Urothelium cell line (cell line): ENCODE measurements at places on chromosomes 1 and 21.

DNA sequence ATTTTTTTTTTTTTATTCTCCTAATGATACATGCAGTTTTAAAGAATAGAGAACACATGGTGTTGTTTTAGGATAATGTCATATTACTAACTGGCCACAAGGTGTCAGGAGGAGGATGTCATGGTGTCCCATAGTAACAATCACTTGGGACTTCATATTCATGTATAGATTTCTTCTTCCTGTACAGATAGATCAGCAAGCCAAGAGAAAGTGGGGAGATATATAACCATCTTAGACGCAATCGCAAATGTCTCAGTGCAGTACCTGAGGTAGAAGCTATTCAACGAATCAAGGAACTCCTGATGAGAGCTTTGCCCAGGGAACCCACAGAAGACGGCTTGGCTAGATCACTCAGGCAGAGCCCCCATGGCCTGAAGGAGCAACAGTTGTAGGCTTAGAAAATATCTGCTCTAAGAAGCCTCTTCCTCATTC lies 12.3 kb downstream of the OR2T11 start:
- peak; percentile 32 for DNase-seq

DNA sequence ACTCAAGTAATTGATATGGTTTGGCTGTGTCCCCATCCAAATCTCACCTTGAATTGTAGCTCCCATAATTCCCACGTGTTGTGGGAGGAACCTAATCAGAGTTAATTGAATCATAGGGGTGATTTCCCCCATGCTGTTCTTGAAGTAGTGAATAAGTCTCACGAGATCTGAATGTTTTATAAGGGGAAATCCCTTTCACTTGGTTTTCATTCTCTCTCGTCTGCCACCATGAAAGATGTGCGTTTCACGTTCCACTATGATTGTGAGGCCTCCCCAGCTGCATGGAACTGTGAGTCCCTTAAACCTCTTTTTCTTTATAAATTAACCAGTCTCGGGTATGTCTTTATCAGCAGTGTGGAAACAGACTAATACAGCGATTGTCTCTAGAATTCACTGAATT lies 135.4 kb downstream of the BACH1 start:
- DNase-seq: no peak

DNA sequence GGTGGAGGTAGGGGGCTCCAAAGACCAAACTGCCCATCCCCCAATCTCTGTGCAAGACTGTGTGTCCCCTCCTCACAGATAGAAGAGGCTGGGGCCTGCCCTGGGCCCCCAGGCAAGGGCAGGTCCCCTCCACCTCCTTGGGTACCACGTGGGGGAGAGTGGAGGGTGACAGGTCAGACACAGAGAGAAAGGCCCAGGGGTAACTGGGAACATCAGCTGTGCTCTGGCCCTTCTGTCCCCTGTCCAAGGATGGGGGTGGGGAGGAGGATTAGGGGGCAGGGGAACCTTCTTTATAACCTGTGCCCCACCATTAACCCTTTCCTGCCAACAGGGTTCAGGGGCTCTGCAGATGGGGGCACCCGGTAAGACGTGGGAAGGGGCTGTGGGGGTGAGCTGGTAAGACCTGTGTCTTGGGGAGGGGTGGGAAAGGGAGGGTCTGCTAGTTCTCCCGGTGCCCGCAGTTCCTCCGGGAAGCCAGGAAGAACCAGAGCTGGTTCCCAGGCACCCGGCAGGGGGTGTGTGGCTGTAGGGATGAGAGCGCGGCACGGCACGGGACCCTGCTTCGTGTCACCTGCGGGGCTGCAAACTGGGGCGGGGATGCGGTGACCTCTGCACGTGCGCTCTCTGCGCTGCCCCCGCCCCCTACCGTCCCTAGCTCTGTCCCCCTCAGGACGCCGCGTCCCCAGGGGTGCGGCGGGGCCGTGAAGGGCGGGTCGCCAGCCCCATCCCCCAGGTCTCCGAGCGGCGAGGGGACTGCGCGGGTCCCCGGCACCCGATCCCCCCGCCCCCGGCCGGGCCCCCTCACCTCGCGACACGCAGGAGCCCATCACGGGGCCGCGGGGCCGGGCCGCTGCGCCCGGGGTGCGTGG lies 601 bp downstream of the FAM131C start:
- peak; percentile 35 for DNase-seq

- no peak for DNase-seq
Measured at GRCh38 chr1:46784666-46785065, 14.2 kb upstream of the CYP4B1 start.

GRCh38 chr1:239858529-239858928 lies 233.2 kb upstream of the FMN2 start:
- no peak for DNase-seq

DNA sequence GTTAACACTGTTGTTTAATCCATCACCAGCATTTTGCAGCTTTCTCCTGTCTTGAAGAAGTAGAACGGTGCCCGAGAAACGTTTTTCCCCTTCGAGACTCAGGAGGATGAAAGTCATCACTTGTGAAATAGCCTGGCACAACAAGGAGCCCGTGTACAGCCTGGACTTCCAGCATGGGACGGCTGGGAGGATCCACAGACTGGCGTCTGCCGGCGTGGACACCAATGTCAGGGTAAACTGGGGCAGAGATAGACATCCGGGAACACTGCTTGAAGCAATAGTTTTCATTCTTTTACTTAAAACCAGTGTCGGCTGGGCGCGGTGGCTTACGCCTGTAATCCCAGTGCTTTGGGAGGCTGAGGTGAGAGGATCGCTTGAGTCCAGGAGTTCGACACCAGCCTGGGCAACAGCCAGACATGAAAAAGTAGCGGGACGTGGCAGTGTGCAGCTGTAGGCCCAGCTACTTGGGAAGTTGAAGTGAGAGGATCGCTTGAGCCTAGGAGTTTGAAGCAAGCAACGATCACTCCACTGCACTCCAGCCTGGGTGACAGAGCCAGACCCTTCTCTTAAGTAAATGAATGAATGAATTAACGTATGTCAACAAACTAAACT lies 945 bp downstream of the CHAF1B start:
- peak; percentile 6 for DNase-seq

DNA sequence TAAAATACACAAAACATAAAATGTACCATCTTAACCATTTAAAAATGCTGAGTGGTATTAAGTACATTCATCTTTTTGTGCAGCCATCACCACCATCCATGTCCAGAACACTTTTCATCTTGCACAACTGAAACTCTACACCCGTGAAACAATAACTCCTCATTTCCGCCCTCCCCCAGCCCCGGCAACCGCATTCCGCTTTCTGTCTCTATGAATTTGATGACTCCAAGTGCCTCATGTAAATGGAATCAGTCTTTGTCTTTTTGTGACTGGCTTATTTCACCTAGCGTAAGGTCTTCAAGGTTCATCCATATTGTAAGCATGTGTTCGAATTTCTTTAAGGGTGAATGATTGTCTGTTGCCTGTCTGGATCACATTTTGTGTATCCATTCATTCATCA lies 37.2 kb downstream of the SCCPDH start:
- no peak for DNase-seq

- DNase-seq: peak; percentile 70
Measured at GRCh38 chr1:153465811-153466636, 5.6 kb upstream of the S100A7 start.

GRCh38 chr21:27306206-27306605 lies 339.3 kb upstream of the ADAMTS5 start:
- no peak for DNase-seq

DNA sequence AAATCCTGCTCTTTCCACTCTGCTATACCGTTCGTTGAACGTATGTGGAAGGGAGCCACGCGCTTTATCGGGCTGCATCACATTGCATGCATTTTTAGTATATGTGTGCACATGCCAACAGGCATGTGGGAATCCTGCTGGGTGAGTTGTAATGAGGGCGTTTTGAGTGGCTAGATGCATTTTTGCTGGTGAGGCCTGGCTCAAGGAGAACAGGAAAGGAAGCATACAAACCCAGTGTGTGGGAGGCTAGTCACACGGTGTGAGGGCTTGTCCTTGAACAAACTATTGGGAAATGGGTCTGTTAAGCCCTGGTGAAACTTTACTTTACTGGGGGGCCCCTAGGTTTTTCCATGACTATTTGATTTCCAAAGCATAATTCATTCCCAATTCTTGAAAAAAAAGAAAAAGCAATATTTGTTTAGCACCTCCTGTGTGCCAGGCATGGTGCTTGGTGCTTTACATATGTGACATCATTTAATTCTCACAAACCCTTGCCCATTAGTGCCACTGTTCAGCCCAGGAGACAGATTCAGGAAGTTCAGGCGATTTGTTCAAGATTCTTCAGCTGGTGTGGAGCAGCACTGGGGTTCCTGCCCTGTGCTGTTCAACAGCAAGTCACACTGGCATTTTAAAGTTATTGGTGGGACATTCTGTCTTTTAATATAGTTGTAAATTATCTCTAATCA lies 25.6 kb upstream of the JUN start:
- no peak for DNase-seq

DNA sequence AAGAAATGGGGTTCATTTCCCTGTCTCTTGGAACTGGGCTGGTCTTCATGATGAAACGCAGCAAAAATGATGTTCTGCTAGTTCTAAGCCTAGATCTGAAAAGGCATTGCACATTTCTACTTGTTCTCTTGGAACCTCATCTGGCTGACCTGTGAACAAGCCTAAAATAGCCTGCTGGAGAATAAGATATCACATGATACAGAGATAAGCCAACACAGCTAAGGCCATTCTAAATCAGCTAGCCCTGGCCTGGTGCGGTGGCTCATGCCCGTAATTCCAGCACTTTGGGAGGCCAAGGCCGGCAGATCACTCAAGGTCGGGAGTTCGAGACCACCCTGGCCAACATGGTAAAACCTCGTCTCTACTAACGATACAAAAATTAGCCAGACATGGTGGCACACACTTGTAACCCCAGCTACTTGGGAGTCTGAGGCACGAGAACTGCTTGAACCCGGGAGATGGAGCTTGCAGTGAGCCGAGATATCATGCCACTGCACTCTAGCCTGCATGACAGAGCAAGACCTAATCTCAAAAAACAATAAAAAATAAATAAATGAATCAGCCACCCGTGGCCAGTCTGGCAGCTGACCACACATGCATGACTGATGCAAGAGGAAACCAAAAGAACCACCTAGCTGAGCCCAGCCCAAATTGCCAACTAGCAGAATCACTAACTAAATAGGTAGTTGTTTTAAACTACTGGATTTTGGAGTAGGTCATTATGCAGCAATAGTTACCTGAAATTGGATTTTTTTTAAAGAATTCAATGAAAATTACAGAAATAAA lies 18.0 kb downstream of the CD244 start:
- no peak for DNase-seq

- no peak for DNase-seq
Measured at GRCh38 chr1:159892944-159893343, 7.0 kb downstream of the CFAP45 start.

GRCh38 chr1:55632906-55633305 lies 417.7 kb upstream of the USP24 start:
- no peak for DNase-seq

DNA sequence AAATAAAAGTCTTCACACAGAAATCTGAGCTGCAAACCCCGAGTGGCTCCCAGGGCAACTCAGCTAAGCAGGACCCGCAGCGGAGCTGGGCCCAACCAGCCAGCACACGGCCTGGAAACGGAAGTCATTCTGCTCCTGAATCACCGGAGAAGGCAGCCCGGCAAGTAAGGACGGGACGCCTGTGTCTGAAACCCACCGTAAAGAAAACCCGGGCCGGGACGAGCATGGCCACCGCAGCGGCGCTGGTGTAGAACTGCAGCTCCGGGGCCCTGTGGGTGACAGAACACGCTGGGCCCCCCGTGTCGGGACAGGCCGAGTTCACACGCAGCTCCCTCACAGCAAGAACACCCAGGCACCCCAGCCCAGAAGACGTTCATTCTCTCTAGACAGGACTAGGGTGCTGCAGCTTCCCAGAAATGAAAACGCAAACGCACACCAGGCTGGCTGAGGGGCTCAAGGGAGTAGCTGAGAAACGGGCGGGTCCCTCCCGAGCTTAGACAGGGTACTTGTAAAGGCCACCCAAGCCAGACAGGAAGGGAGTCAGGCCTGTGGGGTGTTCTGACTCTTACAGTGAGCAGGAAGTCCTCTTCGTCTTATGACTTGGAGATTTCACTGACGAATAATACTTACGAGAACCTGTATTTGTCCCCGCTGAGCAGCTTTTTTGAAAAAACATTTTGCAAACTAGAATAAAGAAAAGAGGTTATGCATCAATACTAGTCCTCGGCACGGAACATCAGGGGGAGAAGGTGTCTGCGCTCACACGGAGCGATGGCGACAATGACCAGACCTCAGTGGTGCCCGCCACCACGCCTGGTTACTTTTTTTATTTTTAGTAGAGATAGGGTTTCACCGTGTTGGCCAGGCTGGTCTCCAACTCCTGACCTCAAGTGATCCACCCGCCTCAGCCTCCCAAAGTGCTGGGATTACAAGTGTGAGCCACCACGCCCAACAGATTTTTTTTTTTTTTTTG lies 10.9 kb upstream of the CDK11B start:
- DNase-seq: no peak

GRCh38 chr1:173714441-173714758 lies 381 bp upstream of the KLHL20 start:
- DNase-seq: no peak

DNA sequence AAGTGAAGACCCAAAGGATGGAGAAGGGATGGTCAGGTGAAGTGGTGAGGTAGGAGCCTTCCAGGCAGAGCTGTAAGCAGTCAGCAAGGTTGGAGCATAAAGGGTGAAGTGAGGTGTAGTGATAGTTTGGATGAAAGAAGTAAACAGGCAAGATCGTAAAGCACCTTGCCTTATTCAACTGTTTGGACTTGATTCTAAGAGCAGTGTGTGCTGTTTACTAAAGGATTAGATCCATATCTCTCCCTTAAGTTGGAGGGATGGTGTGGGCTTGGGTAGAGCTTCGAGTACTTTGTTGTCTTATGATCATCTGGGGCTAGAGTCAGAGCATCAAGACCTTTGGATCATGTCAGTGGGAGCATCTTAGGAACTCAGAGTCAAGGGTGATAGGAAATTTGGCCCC lies 39.8 kb upstream of the CD34 start:
- no peak for DNase-seq

DNA sequence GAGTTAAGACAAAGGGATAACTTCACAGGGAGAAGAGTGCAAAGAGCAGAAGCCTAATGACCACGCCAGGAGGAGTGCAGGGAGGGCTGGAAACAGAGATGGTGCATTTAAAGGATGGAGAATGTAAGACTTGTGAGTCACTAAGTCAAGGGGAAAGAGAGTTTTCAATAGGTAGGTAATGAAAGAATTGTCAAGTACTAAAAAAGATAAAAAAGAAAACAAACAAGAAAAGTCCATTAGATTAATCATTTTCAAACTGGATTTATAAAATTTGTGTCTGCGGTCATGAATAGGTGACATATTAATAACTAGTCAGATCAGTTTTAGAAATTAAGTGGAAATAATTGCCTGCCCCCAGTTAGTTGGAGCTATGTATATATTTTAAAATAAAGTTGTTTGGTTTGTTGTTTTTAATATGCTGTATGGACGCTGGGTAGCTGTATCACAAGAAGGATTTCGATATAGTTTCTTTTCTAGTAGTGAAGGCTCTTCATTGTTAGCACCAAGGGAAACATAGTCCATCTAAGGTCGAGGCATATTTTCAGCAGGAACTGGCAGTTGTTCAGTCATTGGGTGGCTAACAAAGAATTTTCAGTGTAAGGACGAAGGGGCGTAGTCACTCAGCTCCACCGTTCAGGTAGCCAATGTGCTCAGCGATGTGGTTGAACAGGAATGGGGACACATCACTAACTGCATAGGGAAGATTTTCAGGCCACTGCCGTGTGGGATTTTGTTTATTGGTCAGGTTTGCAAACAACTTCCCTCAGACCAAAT lies 203.0 kb downstream of the TGFB2 start:
- DNase-seq: no peak

- DNase-seq: no peak
Measured at GRCh38 chr1:168871531-168871930, 142.5 kb upstream of the DPT start.

- DNase-seq: no peak
Measured at GRCh38 chr1:107225706-107226105, 84.9 kb downstream of the NTNG1 start.
